ENCODE measurements at places on chromosomes 4 and X.

- DNase-seq: no peak
These were observed 42.0 kb downstream of the SRPX2 start for GRCh38 chrX:100685997-100686305.

DNA sequence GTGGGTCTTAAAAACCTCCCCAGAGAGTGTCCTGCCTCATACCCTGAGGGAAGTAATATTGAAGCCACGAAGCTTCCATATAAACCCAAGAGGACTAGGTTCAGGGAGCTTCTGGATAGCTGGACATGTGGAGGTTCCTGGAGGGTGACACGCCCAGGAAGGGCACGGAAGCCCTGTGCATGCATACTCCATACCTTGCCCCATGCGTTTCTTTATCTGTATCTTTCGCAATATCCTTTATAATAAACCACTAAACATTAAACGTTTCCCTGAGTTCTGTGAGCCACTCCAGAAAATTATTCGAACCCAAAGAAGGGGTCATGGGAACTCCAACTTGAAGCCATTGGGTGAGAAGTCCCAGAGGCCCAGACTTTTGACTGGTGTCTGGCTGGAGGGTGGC lies 45.7 kb upstream of the HPF1 start:
- no peak for DNase-seq

GRCh38 chr4:7781366-7781765 lies 158.3 kb downstream of the AFAP1 start:
- no peak for DNase-seq

DNA sequence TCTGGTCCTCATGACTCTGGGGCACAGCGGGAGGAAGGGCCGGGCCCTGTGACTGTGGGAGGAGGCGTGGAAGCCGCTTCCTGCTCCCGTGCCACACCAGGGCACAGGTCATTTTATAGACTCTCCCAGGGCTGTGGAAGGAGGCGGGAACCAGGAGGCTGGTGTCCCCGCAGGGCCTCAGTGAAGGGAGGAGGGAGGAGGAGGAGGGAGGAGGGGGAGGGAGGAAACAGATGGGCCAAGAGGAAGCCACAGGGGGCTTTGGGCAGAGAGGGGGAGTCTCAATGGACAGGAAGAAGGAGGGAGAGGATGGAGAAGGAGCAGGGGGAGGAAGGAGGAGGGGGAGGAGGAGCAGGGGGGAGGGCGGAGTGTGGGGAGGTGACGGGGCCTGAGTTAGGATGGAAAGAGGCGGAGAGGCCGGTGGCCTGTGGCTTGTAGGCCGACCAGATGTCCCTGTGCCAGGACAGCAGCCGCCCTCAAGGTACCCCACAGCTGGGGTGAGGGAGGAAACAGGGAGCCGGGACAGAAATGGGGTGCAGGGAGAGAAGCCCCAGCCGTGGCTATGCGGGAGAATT lies 6.2 kb upstream of the PLCXD1 start:
- DNase-seq: no peak

- no peak for DNase-seq
These were observed 796.7 kb downstream of the RAPGEF2 start for GRCh38 chr4:159899596-159899995.

- no peak for DNase-seq
These were observed 81.0 kb upstream of the ESX1 start for GRCh38 chrX:104335756-104336155.

- peak; percentile 39 for DNase-seq
These were observed at the start of gene C4orf36 for GRCh38 chr4:86891762-86892635. C4orf36 (minus strand) TSS chr4:86892422; CDS start chr4:86891520, 902 bp downstream.

DNA sequence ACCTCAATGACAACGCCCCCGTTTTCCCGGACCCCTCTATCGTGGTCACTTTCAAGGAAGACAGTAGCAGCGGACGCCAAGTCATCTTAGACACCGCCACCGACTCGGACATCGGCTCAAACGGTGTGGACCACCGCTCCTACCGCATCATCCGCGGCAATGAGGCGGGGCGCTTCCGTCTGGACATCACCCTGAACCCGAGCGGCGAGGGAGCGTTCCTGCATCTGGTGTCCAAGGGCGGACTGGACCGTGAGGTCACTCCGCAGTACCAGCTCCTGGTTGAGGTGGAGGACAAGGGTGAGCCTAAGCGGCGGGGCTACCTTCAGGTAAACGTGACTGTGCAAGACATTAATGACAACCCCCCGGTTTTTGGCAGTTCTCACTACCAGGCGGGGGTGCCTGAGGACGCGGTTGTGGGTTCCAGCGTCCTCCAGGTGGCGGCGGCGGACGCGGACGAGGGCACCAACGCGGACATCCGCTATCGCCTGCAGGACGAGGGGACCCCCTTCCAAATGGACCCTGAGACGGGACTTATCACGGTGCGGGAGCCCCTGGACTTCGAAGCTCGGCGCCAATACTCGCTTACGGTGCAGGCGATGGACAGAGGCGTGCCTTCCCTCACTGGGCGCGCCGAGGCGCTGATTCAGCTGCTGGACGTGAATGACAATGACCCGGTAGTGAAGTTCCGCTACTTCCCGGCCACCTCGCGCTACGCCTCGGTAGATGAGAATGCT lies 2.2 kb downstream of the FAT4 start:
- DNase-seq: peak; percentile 25

DNA sequence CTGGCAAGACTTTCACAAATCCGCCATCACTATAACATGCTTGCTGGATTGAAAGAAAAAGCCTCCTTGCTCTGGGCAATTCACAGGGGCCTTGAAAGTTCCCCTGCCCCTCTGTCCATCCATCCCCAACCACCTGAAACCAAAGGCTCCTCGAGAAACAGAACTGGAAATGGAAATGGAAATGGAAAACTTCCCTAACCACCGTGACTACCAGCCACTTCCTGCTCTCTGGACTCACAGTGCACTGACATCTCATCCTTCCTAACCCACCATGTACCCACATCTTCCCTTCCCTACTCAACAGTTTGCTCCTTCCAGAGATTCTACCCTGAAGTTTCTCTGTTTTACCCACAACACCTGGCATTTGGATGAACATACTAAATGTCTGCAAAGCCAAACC lies 603.6 kb upstream of the DIPK2B start:
- DNase-seq: no peak

GRCh38 chr4:13496605-13497004 lies 12.5 kb upstream of the RAB28 start:
- no peak for DNase-seq

DNA sequence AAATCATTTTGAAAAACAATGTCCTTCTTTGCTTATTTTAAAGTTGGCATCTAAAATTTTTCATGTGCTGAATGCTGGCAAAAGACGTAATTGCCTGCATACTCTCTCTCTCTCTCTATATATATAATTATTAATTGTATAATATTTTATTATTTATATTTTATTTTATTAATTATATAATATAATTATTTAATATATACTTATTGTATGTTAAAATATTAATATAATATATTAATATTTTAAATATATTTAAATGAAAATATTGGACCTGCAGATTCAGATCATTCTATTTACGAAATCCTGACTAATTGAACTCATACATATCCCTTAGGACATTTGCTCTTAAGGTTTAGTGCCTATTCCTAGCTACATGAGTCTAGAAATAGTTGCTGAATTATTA lies 144.7 kb upstream of the VCX start:
- DNase-seq: no peak

GRCh38 chr4:13268165-13268564 lies 216.0 kb downstream of the RAB28 start:
- no peak for DNase-seq
